Stimulated activated CD8-positive, alpha-beta memory T cell treated with anti-CD3 and anti-CD28 coated beads, Interleukin-4, amount 100 ng/mL, for 1 hour (primary cell): ENCODE measurements at places on chromosomes 3 and 15.

DNA sequence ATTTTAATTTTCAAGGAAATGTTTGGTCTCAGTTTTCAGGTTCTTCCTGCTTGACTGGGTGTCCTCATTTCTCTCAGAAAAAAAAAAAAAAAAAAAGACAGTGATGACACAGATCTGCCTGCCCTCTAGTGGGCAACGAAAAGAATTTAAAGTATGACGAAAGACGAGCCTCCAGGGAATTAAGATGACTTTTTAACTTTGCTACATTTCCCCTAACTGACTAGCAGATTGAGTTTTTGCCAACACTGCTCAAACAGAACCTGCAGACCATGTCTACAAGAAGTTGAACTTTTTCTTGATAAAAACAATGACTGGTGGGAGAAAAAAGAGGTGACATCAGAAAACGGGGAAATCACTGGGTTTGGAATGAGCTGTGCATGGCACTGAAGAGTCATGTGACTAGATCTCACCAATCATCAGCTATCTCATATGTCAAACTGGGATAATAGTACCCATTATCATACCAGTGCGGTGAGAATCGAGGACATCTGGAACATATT lies 40.8 kb downstream of the EOMES start:
- no peak for DNase-seq

DNA sequence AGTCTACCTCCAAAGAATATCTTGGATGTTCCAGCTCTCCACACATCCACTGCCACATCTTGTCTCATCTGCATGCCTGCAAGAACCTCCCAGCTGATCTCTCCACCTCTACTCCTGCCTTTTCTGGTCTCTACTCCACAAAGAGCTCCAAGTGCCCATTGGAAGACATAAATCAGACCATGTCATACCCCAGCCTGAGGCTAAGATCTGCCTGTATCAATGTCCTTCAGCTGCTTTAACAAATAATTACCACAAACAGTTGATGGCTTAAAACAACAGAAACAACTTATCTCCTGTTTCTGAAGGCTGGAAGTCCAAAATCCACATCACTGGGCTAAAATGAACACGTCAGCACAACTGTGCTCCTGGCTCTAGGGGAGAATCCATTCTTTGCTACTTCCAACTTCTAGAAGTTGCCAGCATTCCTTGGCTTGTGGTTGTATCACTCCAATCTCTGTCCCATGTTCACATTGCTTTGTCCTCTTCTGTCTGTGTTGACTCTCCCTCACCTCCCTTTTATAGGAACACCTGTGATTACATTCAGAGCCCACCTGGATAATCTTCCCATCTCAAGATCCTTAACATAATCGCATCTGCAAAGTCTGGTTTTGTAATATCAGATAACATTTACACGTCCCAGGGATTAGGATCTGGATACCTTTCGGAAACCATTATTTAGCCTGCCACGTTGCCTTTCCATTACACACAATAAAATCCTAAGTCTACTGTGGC lies 17.0 kb upstream of the LMCD1 start:
- no peak for DNase-seq

GRCh38 chr3:45664578-45664977 lies 24.6 kb upstream of the SACM1L start:
- peak; percentile 45 for DNase-seq

DNA sequence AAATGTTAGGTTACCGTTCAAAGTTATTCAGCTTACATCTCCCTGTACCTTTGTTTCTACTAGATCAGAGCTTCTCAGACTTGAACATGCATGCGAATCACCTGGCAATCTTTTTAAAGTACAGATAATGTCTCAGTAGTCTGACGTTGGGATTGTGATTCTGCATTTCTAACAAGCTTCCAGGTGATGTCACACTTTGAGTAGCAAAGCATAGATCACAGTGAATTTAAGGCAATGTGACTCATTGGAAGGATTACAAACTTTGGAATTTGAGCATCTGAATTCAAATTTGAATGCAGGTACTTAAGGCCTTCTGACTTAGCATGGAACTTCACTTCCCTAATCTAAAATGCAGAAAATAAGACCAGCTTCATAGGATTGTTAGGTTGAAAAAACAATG lies 10.8 kb upstream of the ZMAT3 start:
- no peak for DNase-seq

- DNase-seq = no peak
Observed at GRCh38 chr15:64438653-64439447, 21.5 kb upstream of the ZNF609 start.

DNA sequence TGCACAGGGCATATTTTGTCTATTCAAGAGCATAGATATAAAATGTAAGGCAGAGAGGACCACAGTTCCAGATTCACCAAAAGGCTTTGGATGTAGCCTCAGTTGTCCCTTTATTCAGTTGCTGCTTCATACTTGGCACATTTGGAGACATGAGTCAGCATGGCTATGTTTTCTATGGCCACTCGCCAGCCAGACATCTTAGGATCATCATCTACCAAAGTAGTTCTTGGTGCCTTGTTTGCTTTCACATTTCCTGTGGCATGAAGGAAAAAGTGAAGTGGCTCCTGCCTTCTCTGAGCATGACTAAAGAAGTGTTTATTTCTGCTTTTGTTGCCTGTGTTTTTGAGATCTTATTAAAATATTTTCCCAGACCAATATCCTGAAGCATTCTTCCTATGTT lies 7.2 kb downstream of the SUSD5 start:
- DNase-seq = no peak

- DNase-seq = no peak
Observed at GRCh38 chr15:63984331-63984730, 62.0 kb downstream of the DAPK2 start.

DNA sequence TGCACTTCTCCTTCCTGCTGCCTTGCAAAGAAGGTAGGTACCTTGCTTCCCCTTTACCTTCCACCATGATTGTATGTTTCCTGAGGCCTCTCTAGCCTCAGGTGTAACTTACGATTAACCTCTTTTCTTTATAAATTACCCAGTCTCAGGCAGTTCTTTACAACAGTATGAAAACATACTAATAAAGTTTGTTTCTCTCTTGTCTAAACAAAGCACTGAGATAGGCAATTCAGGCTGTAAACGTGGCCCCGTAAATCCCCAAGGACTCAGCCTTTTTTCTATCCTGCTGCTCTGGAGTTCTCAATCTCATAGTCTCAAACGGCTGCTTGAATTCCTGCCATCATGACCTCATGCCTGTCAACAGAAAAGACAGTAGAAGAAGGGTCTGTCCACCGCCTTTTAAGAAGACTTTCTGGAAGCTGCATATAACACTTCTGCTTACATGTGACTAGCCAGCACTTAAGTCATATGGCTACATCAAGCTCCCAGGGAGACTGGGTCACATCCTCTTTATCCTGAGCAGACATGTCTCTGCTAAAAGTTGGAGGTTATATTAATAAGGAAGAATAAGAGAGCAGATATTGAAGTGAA lies 257.8 kb downstream of the EBLN2 start:
- DNase-seq = no peak

GRCh38 chr15:71448688-71449114 lies 333.4 kb downstream of the THSD4 start:
- no peak for DNase-seq

- no peak for DNase-seq
Observed at GRCh38 chr15:67064607-67065530, 533 bp upstream of the SMAD3 start.

DNA sequence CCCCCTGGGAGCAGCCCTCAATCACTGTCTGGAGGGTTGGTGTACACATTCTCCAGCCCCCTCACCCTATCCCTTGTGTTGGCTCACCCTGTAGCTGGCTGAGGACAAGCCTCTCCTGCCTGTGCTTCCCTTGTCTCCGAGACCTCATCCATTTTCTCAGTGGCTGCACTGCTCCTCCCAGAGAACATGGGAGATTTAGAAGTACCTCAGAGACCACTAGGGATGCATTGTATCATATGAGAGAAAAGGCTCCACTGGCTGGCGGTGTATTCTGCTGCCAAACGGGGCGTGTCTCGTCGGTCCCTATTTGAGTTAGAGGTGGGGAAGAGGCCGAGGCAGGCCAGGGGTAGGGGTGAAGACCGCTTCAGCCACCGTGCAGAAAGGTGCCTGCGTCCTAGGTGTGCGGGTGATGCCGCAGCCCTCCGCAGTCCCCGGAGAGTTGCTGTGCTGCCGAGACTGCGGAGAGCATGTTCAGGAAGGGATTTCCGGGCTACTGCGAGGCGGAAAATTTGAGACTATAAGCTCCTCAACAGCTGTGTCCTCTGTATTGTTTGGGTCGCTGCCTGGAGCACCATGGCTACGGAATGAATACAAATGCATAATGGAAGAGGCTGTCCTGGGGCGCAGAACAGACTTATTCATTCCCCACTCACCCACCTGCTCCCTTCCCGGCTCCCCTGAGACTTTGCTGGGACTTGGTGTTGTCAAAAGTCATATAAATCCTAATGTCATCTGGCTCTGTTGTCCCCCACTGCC lies 43.8 kb downstream of the SPSB4 start:
- DNase-seq = no peak

GRCh38 chr3:14546041-14546440 lies 5.9 kb upstream of the GRIP2 start:
- DNase-seq = no peak

DNA sequence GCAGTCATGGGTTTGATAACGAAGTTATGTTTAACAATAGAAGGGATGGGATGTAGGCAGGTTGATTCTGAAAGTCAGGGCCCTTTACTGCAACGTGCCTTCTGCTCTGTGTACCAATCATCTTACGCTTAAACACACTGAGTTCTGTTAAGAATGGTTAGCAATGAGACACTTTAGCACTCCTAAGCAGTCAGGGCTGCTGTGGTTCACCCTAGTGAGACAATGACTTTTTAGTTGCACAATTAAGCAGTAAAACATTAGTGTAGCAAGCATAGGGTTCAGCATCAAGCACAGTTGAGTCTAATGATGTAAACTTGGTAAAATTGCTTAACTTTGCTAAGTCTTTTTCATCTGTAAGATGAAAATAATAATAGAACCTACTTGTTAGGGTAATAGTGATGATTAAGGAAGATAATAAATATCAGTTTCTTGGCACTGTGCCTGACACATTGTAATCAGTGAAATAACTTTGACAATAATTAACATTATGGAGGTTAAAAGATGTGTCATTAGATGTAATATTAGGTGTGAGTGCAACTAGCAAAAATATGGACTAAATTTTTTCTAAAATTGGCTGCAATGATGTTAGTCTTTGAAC lies 484.2 kb upstream of the THBS1 start:
- DNase-seq = no peak

- DNase-seq = no peak
Observed at GRCh38 chr15:87724330-87724729, 532.2 kb downstream of the NTRK3 start.

GRCh38 chr15:80010131-80010673 lies 39.2 kb upstream of the BCL2A1 start:
- no peak for DNase-seq

GRCh38 chr3:192843723-192844485 lies 73.8 kb downstream of the MB21D2 start:
- no peak for DNase-seq
